Right lobe of liver (tissue), 6 donors: ENCODE measurements at places on chromosomes 12 and 14. TPM values are rescaled to one million over a fixed set of nuclear protein-coding genes. Genes with fewer than 3 reads are reported as not detected.

DNA sequence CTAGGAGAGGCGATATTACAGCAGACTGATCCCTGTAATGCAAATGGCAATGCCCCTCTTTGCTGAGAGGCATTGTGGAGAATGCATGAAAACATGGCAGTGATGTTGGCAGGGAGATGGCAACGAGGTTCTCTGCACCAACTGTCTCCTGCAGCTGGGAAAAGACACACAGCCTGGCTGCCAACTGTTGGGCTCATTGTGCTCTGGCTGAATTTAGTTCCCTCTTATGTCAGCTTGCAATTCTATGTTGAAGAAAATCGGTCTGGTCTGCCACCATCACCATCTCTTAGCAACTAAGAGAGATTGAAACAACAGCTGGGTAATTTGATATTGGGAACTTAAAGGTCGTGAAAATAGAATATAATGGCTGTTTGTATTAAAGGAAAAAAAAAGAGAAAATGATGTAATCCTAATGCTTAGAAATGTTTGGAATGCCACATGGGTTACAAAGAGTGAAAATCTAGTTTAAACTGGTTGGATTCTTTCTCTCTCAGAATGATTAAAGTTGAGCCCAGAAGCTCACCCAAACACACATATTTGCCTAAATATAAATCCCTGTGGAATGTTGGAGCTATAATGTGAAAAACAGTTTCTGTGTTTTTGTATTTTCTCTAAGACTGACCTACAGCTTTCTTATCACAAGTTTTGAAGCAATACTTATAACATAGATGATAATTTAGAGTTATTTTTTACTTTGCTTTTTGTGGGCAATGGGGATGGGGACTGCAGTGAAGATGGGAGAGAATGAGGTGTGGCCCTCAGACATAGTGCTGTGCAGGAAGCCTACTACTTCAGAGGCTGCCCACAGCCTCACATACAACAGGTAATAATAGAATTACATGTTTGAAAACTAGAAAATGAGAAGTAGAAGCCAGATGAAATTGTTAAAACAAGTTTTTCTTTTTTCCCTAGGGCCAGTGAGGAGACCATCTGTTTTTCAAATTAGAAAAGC lies 143.7 kb downstream of the AKAP6 start:
- DNase-seq: no peak

- DNase-seq: no peak
These were observed 65.8 kb downstream of the CCDC92 start for GRCh38 chr12:123906711-123907420.

- no peak for DNase-seq
These were observed 49.8 kb downstream of the CNTN1 start for GRCh38 chr12:40742041-40742440.

GRCh38 chr12:45244561-45245343 lies 28.9 kb downstream of the ANO6 start:
- no peak for DNase-seq

MYO1A gene
- total RNA-seq: 0.73 TPM

DIO3 gene
- not detected for total RNA-seq

HOXC9 gene
- total RNA-seq: not detected

IL22 gene
- not detected for total RNA-seq
